ENCODE measurements at places on chromosomes 3 and 15.

- DNase-seq, result no peak
Measured at GRCh38 chr3:48451270-48451669, 4.7 kb downstream of the ATRIP start.

- no peak for DNase-seq
Measured at GRCh38 chr3:134769287-134769868, 25.7 kb upstream of the EPHB1 start.

- no peak for DNase-seq
Measured at GRCh38 chr3:158085931-158086330, 20.3 kb downstream of the SHOX2 start.

GRCh38 chr3:55526332-55527030, 39.4 kb upstream of the WNT5A start:
- DNase-seq, result no peak

DNA sequence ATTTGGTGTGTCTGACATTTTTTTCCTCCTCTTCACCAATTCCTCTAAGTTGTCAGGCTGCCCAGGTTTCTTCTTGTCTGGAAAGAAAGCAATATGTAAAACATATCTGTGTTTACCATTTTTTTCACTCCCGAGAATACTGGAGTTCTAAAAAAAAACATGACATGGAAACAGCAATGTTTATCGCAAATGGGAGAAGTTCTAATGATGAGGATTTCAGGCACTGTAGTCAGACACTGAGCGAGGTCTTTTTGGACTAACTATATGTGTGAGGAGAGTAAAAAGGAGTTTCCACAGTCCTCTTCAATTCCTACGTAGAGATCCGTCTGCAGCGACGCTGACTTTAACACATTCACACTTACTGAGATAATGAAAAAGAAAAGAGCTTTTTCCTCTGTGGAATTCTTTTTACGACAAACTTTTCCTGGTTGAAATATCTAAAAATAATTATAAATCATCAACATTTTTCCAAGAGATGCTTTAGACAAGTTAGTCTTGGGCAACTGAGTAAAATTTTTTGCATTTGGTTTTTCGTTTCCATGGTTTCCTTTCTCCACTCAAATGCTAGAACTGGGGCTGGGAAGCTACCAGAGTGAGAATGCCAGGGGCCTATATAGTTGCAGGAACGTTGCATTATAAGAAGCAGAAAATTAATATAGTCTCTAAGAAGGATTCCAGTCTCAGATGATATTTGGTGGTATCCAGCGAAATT, 8.4 kb upstream of the SETMAR start:
- DNase-seq, result no peak

- DNase-seq, result no peak
Measured at GRCh38 chr3:142646020-142646785, 50.0 kb downstream of the PLS1 start.

DNA sequence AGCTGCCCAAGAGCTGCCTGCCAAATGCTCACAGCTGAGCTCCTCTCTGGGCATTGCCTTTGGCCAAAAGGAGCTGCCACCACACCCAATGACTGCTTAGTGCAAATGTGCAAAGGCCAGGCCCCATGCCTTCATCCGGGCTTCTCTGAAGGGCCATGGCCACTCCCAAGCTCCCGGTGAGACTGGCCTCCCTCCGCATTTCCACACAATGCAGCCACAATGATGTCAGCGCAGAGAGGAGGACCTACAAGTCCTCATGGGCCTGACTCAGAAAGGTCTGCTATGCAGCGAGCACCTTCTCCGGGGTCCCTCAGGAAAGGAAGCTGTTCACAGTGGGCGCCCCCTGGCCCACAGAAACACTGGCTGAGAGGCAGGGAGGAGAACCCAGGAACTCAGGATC, 12.7 kb downstream of the OXTR start:
- DNase-seq, result no peak

GRCh38 chr3:62103531-62103930, 269.8 kb downstream of the FEZF2 start:
- DNase-seq, result no peak

DNA sequence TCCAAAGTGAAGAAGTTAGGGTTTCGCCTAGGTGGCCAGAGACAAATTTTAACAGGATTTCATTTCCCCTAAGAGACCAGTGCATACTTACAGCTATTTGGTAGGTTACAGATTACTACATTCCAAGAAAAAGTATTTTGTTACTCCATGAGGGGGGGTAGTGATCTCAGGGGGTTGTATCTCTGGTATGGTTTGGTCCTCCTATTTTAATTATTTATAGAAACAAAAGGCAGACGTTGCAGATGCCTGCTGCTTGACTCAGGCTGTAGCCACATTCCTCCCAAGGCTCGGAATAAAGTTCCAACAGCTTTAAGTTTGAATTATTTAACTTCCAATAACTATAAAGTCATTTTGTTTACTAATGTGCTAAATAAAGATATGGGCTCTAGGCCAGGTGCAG, 1.3 kb upstream of the TRIM59 start:
- DNase-seq, result no peak

- DNase-seq, result no peak
Measured at GRCh38 chr3:157530637-157531300, 27.6 kb upstream of the VEPH1 start.

All from activated CD8-positive, alpha-beta memory T cell treated with anti-CD3 and anti-CD28 coated beads for 1 hour (primary cell).